ENCODE measurements at places on chromosomes 11 and 22.

DNA sequence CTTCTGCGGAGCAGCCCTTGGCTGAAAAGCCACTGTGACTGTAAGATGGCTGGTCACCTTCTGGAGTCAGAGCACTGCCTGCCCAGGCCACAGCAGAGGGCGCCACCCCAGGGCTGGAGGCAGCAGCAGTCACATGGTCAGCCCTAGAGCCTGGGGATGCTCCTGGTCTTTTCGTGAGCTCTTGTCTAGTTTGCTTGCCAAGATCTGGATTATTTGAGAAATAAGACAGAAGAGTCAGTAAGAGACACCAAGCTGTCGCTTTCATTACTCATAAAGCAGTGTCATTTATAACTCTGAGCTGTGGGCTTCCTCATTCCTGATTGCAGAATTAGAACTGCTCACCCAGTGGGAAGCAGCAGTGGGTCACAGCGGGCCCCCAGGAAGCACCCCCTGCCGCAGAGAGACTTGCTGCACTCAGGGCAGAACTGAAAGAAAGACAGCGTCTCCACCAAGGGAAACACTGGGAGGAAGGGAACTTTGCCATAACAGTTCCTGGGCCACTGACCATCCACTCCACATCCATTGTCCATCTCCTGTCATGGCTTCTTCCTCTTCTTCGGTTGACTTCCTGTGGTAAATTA, 56.7 kb downstream of the PPP6R2 start:
- peak overlapping the region; percentile 86 for H3K27ac ChIP-seq
- peak overlapping the region; percentile 44 for H3K4me3 ChIP-seq
- peaks cover 65% of the 10 kb centered on the region for H3K4me1 ChIP-seq
- peak; percentile 26 for DNase-seq

GRCh38 chr22:30828187-30829155, 133.8 kb downstream of the OSBP2 start:
- H3K27ac ChIP-seq = no peak overlapping the region
- no peak for DNase-seq
- no peak overlapping the region for H3K4me3 ChIP-seq
- no peaks in the 10 kb centered on the region for H3K36me3 ChIP-seq

DNA sequence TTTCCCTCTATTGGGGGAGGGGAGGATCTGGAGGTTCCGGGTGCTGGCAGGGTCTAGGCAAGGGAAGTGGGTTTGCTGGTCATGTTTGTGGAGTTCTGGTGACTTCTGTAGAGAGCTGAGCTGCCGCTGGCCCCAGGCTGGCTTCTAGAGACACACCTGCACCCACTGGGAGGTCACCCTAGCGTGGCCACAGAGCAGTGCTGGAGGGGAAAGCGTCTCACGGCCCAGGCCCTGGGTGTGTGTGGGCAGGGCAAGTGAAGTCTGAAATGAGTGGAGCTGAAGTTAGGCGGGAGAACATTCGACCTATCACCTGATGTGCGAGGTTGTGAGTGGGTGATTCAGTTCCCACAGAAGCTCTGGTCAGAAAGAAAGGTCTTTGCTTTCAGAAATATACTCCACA, 27.9 kb downstream of the SMIM38 start:
- no peak overlapping the region for H3K27ac ChIP-seq
- H3K4me1 ChIP-seq = no peaks in the 10 kb centered on the region
- no peak overlapping the region for H3K4me3 ChIP-seq
- no peaks in the 10 kb centered on the region for H3K36me3 ChIP-seq

- no peaks in the 10 kb centered on the region for H3K4me1 ChIP-seq
- DNase-seq = no peak
- no peaks in the 10 kb centered on the region for H3K36me3 ChIP-seq
- no peak overlapping the region for H3K27ac ChIP-seq
- no peak overlapping the region for H3K4me3 ChIP-seq
These were observed 149.1 kb downstream of the DSCAML1 start for GRCh38 chr11:117647872-117648271.

DNA sequence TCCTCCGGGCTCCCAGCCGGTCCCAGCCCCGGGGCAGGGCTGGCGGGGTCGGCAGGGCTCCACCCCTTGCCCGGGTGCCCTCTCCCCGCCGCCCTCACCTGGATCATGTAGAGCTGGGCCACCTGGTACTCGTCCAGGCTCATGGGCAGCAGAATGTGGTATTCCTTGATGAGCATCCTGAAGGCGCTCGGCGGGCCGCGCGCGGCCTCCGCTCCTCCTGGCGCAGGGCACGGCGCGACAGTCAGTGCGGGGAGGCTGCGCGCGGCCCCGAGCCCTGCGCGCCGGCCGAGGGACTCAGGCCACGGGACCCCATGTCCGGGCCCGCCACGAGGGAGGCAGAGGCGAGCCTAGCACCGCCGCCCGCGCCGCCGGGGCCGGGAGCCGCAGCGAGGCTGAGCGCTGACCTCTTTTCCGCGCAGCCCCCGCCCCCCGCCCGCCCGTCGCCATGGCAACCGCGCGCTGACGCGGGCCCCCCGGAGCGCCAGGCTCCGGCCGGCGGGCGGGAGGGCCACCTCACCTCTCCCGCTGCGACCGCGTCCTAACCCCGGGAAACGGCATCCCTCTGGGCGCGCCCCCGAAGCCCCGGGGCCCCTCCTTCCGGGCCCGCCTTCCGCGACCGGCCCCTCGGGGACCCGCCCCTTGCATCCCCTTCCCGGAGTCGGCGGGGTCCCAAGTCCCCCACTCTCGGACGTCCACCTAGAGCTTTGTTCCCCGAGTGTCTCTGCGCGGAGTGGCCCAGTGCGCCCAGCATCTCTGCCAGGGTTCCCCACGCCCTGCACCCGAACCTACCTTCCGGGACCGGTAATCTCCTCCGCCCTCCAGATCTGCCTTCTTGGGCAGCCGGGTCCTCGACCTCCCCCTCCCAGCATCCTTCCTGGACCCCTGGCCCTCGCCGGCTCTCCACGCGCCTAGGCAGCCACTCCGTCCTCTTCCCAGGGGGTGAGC, 886 bp downstream of the PITPNM1 start:
- peak overlapping the region; percentile 89 for H3K27ac ChIP-seq
- peaks cover 8% of the 10 kb centered on the region for H3K27me3 ChIP-seq
- peaks cover 5% of the 10 kb centered on the region for H3K36me3 ChIP-seq
- H3K4me3 ChIP-seq = peak overlapping the region; percentile 92
- peak; percentile 63 for DNase-seq

DNA sequence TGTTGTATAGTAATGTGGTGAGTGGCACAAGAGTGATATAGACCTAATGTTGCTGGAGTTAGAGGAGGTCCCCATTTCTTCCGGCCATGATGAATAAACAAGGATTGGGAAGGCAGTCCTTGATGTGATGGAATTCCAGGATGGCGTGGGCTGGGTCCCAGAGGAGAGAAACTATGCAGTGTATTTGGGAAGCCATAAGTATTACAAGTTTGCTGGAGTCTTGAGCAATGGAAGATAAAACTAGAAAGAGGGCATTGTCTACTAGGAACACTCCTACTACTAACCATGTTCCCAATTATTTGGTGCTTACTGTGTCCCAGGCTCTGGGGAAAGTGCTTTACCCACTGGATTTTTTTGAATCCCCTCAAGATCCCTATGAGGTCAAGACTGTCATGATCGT, 20.0 kb downstream of the LDLRAD3 start:
- H3K27ac ChIP-seq = no peak overlapping the region
- H3K4me1 ChIP-seq = no peaks in the 10 kb centered on the region

DNA sequence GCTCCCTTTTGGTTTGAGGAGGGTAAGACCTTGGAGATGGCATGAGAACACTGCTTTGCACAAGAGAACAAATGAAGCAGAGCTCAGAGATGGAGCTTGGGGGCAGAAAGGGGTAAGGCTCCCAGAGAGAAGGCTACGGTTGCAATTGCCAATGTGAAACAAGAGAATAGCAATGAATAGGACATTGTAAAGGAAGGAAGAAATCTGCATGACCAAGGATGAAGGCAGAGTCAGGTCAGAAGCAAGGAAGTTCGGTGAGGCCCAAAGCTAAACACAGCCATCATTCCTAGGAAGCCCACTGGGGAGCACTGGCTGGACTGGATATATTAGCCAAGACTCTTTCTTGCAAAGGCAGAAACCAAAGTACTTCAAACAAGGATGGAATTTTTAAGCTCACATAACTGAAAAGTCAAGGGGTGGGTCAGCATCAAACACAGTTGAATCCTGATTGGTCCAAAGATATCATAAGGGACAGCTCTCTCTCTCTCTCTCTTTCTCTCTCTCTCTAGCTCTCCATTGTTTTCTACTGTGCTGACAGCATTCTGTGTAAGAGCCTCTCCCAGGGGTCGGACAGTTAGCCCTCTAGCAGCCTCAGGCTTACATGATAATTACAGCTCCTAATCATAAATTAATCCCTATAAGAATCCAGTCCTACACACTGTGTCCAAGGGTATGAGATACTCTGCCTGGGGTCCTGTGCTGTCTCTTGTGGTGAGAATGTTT, 484.3 kb downstream of the SOX6 start:
- H3K4me1 ChIP-seq = no peaks in the 10 kb centered on the region
- H3K27me3 ChIP-seq = peaks cover 1% of the 10 kb centered on the region
- no peak overlapping the region for H3K4me3 ChIP-seq

All from immature natural killer cell (primary cell).